Skeletal muscle cell (primary cell): ENCODE measurements at places on chromosomes 6 and 20.
A peak's percentile ranks its signal among the peaks of the same experiment; 100 is the strongest.

DNA sequence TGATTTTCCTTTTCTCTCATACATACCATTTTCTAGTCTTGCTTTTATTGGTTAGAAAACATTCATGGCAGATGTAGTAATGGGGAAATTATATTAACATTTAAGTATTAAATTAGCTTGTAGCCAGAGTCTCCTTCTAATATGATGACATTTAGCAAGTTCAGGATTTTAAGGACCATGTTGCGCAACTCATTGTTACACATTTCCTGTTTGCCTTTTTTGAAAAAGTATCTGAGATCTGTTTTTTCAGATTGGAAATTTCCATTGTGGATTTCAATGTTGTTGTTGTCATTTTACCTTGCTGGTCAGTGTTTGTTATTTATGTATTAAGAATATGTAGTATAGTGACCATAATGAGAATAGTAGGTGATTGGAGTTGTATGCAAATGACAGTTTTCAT lies 38.7 kb downstream of the CDKAL1 start:
- peak; percentile 60 for DNase-seq

DNA sequence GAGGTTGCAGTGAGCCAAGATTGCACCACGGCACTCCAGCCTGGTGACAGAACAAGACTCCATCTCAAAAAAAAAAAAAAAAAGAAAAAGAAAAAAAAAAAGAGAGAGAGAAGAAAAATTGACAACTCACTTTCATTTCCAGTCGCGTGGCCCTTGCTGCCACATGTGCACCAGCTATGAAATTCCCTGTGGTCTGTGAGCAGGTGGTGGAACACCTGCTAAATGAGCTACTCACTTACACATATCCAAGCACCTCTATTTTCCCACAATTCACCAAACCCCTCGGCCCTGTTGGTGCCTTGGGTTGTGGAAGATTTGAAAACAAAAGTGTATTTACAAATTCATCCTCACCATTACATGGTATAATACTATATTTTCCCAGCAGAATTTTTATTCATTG lies 105.2 kb upstream of the ASF1A start:
- no peak for DNase-seq

DNA sequence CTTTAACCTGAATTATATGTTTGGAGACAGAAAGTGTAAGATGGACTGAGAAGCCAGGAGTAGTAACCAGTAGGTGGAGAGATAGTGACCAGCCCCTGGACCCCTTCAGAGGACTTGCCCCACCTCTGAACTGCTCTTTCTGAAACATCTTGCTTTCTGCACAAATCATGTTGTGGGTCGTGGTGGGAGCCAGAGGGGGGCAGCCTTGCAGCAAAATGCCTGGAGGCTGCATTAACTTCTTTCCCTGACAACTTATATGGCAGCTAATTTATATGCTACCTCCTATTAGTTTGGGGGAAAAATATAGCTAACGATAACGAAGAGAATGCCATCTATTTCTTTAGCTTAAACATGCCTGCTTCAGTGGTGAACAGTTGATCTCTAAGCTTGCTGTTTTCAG lies 859.8 kb downstream of the MAFB start:
- DNase-seq, result no peak

DNA sequence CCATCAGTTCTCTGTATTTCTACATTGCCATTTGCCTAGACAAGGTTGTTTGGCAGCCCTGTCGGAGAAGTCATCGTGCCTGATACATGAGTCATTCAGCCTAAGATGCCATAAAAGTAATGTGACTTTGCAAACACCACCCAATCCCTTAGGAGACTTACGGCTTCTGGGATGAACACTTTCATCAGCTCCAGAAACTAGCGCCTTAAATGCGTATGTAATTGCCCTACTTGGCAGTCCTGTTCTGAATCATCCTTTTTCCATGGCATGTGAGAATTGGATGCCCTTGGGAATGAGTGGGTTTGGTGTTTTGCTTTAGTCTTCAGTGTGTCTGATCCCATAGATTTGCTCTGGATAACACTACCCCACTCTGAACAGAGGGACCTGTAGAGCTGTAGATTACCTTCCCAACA lies 158.5 kb downstream of the SASH1 start:
- DNase-seq, result peak; percentile 98

DNA sequence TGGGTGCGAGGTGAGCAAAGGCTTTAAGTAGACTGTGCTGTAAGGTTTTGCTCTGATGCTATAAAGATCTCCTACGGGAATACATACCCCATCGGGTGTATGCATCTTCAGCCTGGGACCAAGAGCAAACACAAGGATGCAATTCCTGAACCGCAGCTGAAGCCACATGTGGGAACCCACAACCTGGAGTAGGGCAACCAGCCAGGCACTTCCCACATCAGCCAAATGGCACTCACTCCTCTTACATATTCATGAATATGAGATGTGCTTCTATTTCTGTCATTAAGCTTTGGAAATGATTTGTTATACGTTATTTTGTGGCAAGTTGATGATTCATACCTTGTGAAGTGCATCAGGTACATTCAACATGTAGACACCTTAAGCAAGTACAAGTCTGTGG lies 619.2 kb downstream of the C6orf118 start:
- DNase-seq, result no peak

DNA sequence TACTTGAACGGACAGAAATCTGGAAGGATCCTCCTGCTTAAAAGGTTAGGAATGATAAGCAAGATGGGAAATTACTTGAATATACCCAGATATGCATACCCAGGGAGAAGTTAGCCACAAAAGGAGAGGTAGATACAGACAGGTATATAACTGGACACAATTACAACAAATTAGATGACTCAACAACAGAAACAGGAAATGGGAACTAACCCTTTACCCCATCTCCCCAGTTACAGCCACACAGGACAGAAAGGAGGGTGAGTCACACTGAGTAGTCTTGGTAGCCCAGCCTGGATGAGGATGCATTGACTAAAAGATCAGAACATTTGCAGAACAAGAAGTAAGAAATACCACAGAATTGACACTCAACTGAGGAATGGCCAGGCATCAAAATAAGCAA lies 61.2 kb downstream of the C6orf52 start:
- DNase-seq, result peak; percentile 52

DNA sequence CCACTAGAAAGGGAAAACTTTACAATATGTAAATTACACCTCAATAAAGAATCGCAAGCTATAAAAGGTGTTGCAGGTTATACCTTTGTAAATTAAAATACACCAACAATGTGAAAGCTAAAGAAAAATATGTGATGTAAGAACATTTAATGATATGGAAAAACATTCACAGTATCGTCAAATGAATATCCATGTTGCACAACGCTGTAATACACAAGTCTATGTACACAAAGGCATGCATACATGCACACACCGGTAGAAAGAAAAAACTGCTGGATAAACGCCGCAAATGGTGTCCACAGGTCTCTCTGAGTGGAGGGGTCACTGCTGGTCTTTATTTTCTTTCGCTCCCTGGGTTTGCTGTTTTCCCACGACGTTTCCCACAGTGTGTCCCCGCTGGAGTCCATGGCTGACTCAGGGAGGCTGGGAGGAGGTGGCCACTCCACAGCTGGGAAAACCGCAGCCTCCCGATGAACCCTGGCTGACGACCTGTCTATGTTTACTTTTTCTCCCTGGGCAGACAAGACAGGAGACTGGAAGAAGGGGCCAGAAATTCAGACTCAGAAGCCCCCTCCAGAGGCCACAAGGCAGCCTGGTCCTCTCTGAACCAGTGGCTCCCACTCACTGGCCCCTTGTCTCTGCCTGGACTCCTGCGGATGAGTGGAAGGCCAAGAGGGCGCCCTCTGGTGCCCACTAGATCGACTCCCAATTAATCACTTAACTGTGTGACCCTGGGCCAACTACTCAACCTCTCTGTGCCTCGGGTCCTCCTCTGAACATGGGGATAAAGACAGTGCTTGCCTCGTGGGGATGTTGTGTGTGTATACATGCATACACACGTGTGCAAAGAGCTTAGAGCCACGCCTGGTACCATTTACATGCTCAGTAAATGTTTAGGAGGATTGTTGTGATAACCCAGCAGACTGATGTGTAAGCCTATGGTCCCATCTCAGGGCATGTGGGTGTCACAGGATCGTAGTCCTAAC lies 12.8 kb upstream of the BPI start:
- DNase-seq, result no peak

- DNase-seq, result peak; percentile 32
Measured at GRCh38 chr6:88843040-88843439, 120.4 kb downstream of the RNGTT start.

GRCh38 chr6:160507420-160507819 lies 156.7 kb downstream of the LPA start:
- no peak for DNase-seq

DNA sequence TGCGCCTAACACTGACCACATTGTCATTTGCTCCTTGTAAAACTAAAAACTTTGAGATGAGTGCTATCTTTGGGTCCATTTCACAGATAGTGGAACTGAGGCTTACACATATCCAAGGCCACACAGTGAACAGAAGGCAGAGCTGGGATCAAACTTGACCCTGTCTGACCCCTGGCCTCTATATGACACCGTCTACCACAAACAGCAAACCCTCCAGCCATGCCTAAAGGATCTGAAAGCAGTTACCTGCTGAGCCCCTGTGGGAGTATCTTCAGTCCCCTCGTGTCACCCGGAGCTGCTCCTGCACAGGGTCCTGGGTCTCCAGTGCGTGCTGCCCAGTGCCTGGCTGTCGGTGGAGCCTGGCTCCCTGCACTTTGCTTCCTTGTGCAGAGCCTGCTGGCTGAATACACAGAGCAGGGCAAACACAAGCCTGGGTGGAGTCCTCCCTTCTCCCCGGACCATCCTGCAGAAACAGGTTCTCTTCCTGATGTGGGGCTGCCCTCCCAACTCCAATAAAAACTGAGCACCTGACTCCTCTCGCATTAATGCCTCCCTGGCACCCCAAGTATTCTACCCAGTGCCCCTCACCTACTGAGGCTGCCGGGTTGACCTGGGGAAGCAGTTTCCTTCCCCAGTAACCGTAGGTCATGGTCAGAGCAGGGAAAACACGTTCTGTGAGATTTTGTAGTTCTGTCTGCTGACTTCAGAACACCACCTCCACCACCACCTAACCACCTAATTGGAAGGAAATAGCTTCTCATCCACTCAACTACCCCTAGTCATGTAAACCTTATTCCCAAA lies at the start of gene BCAS1:
Gene BCAS1, minus strand, starts transcription at position 408 of the 801 bp plus-strand sequence. CDS start 11,876 bp downstream, outside the sequence.
- DNase-seq, result no peak

DNA sequence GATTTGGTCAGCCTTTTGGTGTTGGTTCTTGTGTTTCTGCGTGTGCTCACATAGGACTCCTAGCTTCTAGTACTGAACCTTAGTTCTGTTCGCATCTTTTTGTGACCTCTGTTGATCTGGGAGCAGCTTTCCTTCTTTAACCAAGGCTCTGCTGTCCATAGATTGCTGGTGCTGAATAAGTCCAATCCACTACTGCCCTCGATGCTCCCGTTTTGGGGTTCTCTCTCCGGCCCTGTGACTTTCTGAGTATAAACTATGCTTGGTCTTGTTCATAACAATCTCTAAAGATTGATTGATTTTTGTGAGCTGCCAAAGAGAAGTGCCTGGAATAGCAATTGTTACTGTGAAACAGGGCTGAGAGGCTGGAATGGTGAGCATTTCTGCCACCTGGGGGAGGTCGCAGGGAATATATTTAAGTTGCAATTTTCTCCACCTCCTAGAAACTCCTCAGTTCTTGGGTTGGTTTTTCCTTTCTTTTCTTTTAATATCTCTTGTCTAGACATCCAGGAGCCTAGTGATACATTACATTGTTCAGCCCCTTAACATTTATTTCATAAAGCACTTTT lies 422.9 kb upstream of the CHD6 start:
- no peak for DNase-seq
